Right ventricle myocardium superior (tissue), 1 donor: ENCODE measurements at places on chromosomes 4 and X.

GRCh38 chr4:103499094-103499493 lies 220.7 kb downstream of the TACR3 start:
- no peak for DNase-seq

GRCh38 chr4:24795666-24796381 lies 451 bp downstream of the SOD3 start:
- DNase-seq = no peak

- peak; percentile 73 for DNase-seq
These were observed 56.7 kb upstream of the HGFAC start for GRCh38 chr4:3384771-3385710.

- DNase-seq = no peak
These were observed 38.9 kb downstream of the GPRIN3 start for GRCh38 chr4:89268679-89269078.
